ENCODE measurements at places on chromosomes 1 and 21. TPM values are rescaled to one million over a fixed set of nuclear protein-coding genes. Genes with fewer than 3 reads are reported as not detected.

BLZF1 gene
- total RNA-seq, result 12.6 TPM

ST6GALNAC3 gene
- total RNA-seq, result 25.1 TPM

AGT gene
- total RNA-seq, result not detected

OPTC gene
- not detected for total RNA-seq

CCDC30 gene
- 1.1 TPM for total RNA-seq

FASLG gene
- not detected for total RNA-seq

OR14K1 gene
- total RNA-seq, result not detected
